ENCODE measurements at places on chromosomes 13 and 19. TPM values are rescaled to one million over a fixed set of nuclear protein-coding genes. Genes with fewer than 3 reads are reported as not detected.
A peak's percentile ranks its signal among the peaks of the same experiment; 100 is the strongest.

- DNase-seq: peak; percentile 72
Observed at GRCh38 chr13:44326961-44327360, 46.7 kb upstream of the SERP2 start.

LRRC4B gene
- 5.5 TPM for total RNA-seq

PSG2 gene
- total RNA-seq: not detected

PRX gene
- 5.8 TPM for total RNA-seq

DNA sequence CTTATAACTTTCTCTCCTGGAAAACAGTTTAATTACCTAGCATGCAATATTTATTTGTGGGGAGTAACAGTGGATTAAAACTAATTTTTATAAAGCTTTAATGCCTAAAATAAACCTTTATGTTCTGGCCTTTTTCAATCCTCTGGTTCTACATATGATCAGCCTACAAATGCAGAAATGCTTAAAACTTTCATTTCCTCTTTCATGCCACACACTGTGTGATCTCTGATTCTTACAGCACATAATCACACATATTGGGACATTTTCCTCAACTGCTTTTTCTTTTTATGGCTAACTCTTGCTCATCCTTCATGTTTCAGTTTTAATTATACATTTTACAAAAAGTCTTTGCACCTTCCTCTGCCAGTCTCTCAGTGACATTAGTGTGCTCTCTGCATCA, 910.8 kb upstream of the SLITRK6 start:
- DNase-seq: no peak

GRCh38 chr13:31433207-31433606, 233.4 kb downstream of the B3GLCT start:
- no peak for DNase-seq

DNA sequence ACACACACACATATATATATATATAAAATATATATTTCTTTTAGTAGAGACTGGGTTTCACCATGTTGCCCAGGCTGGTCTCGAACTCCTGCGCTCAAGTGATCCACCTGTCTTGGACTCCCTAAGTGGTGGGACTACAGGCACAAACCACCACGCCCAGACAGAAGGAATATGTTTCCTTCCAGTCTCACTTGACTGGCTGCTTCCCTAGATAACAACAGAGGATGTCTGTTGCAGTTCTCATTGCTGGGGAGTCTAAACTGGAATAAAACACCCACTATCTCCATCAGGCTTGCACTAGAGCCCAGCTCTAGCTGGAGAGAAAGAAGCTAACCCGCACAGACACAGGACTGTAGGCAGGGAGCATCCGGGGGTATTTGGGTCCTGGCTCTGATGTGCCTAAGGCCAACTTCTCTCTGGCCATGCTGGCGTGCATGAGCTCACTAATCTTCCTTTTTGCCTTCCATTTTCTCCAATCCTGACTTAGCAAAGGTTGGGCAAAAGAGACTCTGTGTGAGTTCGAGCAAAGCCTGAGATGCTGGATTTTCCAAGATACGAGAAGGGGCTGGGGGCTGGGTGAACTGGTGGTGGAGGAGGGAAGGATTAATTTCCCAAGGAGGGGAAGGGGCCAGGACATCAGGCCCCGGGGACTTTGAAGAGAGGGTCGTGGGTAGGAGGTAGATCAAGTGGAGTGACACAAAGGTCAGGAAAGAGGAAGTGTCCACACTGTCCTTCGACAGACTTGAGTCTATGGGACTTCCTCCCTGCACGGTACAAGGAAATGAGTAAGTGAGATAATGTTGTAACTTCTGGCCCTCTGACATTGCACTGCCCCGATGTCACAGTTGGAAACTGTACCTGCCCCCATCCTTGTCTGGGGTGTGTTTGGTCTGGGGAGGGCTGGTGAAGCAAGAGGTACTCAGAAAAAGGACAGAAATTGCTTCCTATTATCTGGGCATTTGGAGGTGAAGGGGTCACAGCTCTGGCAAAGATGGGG, 22.5 kb upstream of the ALOX5AP start:
- DNase-seq: no peak

ELSPBP1 gene
- total RNA-seq: not detected

ZNF229 gene
- total RNA-seq: 5.4 TPM

GRCh38 chr19:15810335-15810734, 5.1 kb downstream of the OR10H1 start:
- DNase-seq: no peak

ZNF526 gene
- total RNA-seq: 4.3 TPM

SIGLEC14 gene
- 2.5 TPM for total RNA-seq

DNA sequence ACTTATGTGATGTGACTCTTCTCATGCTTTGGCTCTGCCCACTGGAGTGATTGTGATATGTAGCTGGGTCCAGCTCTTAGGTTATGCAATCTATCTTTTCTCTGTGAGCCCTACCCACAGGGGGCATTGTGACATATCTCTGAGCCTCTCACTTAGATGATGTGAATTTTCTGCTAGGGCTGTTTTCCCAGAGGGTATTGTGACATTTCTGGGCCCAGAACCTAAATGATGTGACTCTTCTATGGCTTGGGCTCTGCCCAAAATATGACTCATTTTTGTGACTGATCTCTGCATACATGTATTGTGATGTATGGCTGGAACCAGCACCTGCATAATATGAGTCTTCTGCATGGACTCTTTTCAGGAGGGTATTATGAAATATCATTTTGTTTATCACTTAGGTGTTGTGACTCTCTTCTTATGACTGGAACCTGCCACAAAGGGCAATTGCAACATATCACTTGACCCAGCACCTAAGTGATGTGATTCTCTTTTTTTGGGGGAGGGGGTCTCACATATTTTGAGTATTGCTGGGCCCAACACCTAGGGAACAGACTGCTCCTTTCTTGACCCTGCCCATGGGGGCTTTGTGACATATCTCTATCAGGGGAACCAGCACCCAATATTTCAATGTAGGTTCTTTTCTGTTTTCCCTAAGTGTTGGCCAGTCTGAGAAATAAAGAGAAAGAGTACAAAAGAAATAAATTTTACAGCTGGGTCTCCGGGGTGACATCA, 12.1 kb upstream of the ZNF254 start:
- no peak for DNase-seq

Data from esophagus muscularis mucosa (tissue), 4 donors.